ENCODE measurements at places on chromosomes 13 and 19.

- DNase-seq = no peak
Observed at GRCh38 chr13:93199856-93200255, 26.8 kb upstream of the GPC6 start.

DNA sequence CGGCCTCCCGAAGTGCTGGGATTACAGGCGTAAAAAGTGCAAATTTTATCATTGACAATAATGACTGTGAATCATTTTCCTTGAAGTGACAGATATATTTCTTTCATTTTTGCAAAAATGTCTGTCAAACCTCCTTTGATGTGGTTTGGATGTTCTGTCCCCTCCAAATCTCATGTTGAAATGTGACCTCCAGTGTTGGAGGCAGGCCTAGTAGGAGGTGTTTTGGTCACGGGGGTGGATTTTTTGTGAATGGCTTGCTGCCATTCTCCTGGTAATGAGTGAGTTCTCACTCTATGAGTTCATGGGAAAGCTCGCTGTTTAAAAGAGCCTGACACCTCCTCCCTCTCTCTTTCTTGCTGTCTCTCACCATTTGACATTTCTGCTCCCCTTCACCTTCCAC lies 5.5 kb upstream of the SLC1A6 start:
- no peak for DNase-seq

- no peak for DNase-seq
Observed at GRCh38 chr19:10878253-10878652, 6.9 kb downstream of the CARM1 start.

DNA sequence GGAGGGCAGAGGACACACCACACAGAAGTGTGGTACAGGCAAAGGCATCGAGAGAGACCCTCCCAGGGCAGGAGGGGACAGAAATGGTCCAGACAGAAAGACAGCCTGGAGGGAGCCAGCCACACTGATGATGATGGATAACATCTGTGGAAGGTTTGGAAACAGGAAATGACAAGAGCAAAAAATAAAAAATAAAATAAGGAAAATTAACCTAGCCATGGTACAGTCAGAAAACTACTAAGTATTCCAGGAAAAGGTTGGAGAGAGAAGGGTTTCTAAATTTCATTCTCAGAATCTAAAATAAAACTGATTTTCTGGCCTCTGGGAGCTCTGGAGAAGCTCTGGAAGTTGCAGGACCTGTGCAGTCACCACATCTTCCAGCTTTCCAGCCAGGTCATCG lies 115.2 kb upstream of the VSTM2B start:
- DNase-seq = no peak

GRCh38 chr19:14769201-14769600 lies 9.2 kb downstream of the ADGRE2 start:
- no peak for DNase-seq

DNA sequence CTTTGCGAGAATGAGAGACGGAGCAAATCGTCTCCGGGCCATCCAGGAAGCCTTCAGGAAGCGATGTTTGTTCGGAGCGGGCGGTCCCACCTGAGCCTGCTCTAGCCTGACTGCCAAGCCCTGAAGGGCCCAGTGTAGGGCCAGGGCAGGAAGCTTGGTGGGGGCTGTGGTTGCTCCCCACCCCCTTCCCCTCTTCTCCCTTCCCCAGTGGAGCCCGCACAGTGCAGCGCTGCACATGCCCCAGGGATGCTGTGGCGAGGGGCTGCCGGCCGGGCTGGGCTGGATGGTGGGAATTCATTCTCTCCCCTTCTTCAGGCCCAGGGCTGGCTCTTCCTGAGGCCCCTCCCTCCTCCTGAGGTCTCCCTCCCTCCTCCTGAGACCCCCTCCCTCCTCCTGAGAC lies 7.1 kb upstream of the GRTP1 start:
- no peak for DNase-seq

DNA sequence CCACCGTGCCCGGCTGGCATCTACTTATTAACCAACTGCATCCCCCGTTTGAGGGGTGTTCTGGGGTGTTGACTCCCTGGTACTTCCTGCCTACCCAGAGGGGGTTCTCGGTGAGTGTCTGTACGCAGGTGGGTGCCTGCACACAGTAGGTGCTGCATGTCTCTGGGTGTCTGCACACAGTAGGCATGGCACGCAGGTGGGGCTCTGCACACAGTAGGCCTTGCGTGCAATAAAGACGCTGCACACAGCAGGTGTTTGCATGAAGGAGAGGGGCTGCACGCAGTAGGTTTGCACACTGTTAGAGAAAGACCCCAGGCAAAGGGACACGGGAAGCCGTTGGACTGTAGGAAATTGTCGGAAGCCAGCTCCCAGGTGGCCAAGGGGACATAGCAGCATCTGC lies 11.2 kb downstream of the GADD45B start:
- DNase-seq = no peak

- DNase-seq = no peak
Observed at GRCh38 chr13:59873856-59874255, 289.9 kb downstream of the DIAPH3 start.

- DNase-seq = no peak
Observed at GRCh38 chr19:18379803-18380747, 5.9 kb upstream of the GDF15 start.

DNA sequence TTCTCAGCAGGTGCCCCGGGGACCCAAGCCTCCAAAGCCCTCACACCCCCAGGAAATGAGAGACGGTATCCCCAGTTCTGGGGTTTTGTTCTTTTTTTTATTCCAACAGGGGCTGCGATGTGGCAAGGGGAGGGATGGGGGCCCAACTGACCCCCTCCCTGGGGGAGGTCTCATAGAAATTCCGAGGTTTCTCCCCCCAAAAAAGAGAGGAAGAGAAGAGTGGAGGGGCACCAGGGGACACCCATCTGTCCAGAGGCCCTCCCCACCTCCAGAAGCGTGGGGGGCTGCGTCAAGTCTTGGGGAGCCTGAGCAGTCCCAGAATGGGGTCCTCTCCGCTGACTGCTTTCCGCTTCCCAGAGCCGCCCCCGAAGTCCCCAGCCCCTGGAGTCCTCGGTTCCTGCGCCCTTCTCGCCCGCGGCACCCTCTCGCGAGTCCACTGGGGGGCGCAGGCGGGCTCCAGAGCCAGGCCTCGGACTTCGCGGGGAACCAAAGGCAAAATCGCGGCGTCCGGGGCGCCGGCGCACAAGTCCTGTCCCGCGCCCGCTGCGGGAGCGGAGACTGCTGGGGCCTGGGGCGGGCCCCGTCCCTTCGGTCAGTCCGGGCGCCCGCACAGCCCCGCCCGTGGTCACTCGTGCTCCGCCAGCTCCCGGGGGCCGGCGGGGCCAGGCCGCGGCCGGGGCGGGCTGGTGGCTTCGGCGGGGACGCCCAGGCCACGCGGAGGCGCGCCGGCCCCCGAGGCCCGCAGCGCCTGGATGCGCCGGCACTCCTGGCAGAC lies 4.4 kb upstream of the ATP1A3 start:
- DNase-seq = no peak

GRCh38 chr13:51453959-51454703 lies 1.3 kb upstream of the INTS6 start:
- peak; percentile 11 for DNase-seq

GRCh38 chr19:41928754-41929535 lies 696 bp upstream of the ERFL start:
- no peak for DNase-seq

DNA sequence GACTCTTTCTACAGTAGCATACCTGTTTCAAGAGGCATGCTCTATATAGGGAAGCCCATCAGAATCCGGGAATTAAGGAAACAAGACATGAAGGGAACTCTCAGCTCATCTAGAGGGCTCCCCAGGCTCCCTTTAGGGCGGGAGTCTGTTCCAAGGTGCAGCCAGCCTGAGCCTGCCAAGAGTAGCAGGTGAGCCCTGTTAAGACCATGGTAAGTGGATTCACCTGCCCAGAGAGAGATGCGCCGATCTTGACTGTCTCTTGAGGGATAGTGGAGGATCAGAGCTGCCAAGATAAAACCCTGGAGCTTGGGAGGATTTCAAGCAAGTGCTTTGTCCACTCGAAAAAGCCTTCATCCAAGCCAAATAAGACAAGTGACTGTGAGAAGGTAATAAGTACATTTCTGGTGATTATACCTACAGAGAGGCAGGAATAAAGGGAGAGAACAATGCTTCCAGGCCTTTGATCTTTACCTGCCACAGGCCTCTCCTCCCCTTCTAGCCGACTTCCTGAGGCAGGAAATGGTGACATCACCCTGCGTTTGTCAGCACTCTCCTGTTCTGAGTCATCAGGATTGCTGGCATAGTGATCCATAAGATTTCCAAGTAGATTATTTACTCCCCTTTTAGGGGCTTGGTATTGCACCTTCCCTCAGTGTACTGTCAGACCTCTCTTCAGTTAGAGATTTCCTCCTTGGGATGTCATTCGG lies 31.5 kb downstream of the KLF5 start:
- DNase-seq = no peak

- DNase-seq = no peak
Observed at GRCh38 chr13:27679396-27679795, 57.7 kb downstream of the POLR1D start.

- DNase-seq = no peak
Observed at GRCh38 chr13:21235174-21235573, 58.7 kb downstream of the MRPL57 start.

GRCh38 chr19:12944104-12944674 lies 1.5 kb upstream of the RAD23A start:
- no peak for DNase-seq

- DNase-seq = no peak
Observed at GRCh38 chr13:75938811-75939560, 302.9 kb downstream of the LMO7 start.

- DNase-seq = no peak
Observed at GRCh38 chr13:50713523-50714248, 129.8 kb downstream of the DLEU7 start.

DNA sequence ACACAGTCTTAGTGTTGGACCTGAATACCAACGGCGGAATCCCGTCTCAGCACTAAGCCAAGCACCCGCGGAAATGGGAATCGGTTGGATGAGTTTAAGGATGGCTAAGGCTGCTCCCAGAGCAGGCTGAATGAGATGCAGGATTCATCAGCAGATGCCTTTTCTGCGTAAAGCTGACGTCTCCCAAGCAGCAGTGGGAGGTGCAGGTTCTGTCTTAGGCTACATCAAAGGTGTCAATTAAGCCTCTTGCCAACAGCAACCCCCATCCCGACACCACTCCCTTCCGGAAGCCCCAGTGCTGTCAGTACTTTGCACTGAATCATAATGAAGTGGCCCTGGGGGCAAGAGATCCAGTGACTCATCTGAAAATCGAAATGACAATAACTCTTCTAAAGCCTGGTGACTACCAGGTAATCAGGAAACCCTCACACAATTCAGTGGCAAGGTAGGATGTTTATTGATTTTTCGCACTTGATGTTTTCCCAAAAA lies 275.6 kb downstream of the DCLK1 start:
- DNase-seq = no peak

GRCh38 chr19:44675521-44675920 lies 4.2 kb downstream of the CEACAM19 start:
- DNase-seq = no peak

DNA sequence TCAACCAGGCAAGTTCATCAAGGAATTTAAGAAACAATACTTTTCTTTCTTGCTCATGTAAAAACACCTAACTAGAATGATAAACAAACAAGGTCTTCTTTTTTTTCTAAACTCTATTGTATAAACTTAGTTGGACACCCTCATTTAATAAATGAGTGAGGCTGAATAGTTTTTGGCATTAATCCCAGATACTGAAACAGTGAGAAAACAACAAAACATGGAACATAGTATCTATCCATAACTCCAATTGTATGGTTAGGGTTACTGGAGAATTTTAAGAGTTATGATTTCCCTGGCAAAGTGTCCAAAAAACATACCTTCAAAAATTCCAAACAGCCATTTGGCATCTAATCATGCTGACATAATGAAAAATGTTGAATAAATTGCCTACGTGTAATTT lies 5.8 kb upstream of the POMP start:
- no peak for DNase-seq

DNA sequence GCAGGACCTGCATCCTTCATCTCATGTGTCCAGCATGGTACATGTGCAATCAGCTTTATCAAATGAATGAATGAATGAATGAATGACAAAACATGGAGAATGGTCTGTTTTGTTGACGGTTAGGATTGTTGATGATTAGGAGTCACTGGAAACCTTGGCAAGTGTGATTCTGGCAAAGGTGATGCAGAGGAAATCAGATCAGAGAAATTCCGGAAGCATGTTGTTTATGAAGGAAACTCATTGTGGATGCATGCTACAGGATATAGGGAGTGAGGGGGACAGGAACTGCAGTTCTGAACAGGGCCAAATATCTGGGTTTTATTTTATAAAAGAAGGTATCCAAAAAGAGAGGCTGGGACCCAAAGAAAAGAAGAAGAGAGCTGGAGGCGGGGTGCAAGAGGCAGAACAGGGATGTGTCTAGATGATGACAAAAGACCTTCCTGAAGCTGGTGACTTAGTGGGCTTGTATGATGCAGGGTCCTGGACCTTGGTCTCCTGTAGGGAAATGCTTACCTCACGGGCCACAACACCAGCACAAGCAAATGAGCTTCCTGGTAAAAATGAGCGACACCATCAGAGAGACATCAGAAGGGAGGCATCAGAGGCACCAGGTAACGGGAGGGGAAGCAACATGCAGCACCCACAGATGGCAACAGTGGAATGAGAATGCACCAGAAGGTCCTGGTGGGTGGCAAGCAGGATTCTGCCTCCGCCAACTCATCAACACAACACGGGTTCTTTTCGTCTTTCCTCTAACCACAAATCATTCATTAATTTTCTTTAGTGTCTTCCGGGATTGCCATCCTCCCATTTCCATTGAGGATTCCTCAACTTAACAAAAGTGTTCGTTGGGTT lies 159.6 kb downstream of the FOXO1 start:
- DNase-seq = no peak

- no peak for DNase-seq
Observed at GRCh38 chr13:77333594-77333993, 6.7 kb upstream of the MYCBP2 start.

GRCh38 chr19:34459614-34460013 lies 21.9 kb upstream of the WTIP start:
- DNase-seq = no peak

DNA sequence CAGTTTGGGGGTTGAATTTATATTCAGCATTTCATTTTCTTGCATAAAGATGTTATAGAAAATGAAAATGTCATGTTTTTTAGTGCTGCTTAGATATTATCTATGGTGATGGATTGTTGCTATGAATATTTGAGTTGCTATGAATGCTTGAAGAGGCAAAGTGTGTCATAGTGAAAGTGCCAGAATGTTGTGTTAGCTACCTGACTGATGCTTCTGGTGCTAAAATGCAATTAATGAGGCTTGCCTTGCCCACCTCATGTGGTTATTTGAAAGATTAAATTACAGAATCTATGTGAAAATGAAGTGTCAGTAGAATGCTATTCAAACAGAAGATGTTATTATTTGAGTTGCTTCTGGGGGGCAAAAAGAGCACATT lies 62.7 kb upstream of the MYCBP2 start:
- DNase-seq = no peak

GRCh38 chr13:106291006-106291405 lies 244.5 kb downstream of the EFNB2 start:
- no peak for DNase-seq

DNA sequence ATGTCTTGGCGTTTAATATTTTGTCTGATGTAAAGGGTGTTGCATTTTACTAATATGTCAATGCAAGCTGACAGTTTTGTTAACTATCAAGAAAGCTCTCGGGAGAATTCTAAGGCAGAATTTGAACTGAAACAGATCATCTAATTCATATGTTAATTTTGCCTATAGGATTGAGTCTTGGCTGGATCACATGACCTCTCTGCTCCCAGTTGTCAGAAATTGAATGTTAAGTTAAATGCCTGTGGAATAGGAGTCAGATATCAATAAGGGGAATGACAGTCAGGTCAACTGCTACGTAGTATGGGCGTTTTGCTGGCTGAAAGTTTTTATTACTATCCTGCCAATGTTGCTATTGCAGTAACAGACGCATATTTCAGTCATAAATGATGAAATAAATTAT lies 358.5 kb downstream of the MYO16 start:
- DNase-seq = no peak

- no peak for DNase-seq
Observed at GRCh38 chr13:43185226-43185625, 161.8 kb downstream of the DNAJC15 start.

Data from right renal pelvis (tissue), 4 donors.